Stimulated activated CD8-positive, alpha-beta memory T cell treated with anti-CD3 and anti-CD28 coated beads, Interleukin-4, amount 100 ng/mL, for 1 hour (primary cell): ENCODE measurements at places on chromosomes 2 and 18.

- no peak for DNase-seq
Observed at GRCh38 chr2:148006249-148007007, 14.1 kb downstream of the ORC4 start.

DNA sequence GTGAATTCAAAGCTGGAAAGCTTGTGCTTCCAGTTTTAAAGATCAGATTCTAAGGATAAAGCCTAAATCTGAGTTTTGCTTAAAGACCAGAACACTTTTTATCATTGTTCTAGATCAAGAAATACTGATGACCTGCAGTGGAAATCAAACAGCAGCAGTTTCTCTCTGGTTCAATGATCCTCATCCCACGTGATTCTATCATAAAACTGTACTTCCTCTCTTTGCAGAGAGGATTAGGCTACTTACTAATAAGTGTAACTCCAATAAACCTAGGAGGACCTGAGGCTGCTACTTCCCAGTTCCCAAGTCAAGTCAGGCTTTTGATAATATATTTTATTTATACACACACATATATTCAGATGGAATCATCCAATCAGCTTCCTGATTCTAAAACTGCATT lies 81.9 kb downstream of the TCF4 start:
- no peak for DNase-seq

DNA sequence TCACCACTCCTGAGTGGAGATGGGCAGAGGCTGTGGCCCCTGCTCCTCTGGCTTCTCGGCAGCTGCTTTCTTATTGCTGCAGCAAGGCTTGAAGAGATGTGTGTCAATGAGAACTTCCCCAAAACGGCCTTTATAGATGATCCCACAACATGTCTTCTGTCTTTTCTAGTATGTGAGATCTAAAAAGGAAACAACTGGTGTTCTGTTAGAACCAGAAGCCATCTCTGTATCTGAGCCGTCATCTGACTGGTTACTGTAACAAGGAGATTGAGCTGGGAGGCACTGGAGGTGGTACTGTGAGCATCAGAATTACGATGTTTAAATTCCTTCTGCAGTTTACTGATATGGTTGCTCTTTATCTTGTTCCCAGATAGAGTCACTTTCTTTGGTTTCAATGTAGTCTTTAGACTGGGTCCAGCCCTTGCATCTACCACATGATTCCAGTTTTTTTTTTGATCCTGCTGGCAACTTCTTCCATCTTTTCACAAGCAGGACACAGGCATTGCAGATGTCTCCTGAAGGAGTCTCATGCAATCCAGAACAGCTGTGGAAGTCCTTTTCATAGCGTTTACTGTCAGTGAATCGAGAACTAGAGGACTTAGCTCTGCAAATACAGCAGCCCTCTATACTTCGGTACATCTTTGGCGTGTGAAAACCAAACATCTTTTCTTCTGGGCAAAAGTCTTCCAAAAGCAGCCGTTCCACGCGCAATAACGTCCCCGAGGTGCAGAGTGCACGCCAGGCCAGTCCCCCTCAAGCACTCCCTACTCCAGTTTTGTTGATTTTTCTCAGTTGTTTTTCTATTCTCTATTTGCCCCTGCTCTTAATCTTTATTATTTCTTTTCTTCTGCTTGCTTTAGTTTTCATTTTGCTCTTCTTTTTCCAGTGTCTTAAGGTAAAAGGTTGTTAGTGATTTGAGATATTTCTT lies 29.7 kb downstream of the TAF4B start:
- DNase-seq: no peak

DNA sequence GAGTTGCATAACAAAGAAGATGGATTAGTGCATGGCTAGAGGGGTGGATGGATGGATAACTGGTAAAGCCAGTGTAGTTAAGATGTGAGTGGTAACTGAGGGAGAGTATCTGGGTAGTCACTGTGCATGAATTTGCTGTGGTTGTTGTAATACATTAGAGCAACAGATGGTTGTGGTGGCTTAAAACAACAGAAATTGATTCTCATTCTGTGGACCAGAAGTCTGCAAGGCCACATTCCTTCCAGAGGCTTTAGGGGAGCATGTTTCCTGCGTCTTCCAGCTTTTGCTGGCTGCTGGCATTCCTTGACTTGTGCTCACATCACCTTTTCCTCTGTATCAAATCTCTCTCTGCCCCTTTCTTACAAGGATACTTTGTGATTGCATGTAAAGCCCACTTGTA lies 155.4 kb downstream of the ASB1 start:
- DNase-seq: no peak

DNA sequence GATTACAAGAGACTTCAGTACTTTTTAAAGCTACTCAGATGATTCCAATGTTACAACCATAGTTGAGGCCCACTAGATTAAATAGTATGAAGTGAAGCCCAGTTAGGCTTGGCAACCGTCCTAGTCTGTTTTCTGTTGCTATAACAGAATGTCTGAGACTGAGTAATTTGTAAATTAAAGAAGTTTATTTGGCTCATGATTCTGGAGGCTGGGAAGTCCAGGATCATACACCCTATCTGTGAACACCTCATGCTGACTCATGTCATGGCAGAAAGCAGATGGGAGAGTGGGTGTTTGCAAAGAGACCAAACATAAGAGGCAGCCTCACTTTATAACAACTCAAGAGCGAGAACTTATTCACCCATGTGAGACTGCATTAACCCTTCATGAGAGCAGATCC lies 63.1 kb downstream of the CCDC150 start:
- no peak for DNase-seq

- no peak for DNase-seq
Observed at GRCh38 chr2:138030459-138030858, 66.2 kb downstream of the HNMT start.

- DNase-seq: no peak
Observed at GRCh38 chr2:107303964-107304363, 418.0 kb upstream of the ST6GAL2 start.

DNA sequence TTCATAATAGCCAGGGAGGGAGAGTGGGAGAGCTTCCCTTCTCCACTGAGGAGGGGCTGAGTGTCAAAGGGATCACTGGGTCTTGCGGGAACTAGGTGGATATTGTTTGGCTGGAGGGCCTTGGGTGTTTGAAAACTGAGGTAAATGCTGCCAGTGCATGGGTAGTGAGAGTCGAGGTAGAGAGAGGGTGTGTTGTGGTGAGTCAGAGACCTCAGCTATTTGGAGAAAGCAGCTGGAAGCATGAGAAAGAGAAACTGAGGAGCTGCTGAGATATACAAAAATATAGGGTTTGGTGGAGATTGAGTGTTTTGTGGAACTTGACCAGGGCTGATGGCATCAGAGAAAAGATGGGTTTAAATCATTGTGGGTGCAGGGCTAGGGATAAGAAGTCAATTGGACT lies 127.0 kb upstream of the CCDC195 start:
- DNase-seq: no peak

GRCh38 chr2:200705305-200706041 lies 106.2 kb upstream of the BZW1 start:
- DNase-seq: no peak

DNA sequence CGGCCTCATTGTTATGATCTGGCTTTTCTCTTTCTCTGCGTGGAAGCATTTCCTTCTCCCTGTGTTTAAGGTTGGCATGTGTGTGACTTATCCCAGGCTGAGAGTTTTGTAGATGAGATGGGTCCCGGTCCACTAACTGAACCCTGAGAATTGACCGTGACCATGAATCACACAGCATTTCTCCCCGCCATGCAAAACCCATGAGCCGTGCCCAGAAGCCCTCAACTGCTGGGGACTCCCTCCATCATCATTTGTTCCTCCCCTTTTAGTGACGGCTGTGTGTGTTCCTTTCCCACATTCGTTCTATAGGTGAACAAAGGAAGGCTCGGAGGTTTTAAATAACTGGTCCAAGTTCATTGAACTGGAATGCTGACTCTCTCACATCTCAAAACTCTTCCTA lies 30.1 kb upstream of the TXNDC2 start:
- no peak for DNase-seq

- no peak for DNase-seq
Observed at GRCh38 chr2:218060118-218060517, 8.9 kb upstream of the RUFY4 start.

GRCh38 chr2:235939471-235939870 lies 228.7 kb downstream of the GBX2 start:
- no peak for DNase-seq

GRCh38 chr2:144348846-144349245 lies 171.1 kb downstream of the ZEB2 start:
- no peak for DNase-seq

- no peak for DNase-seq
Observed at GRCh38 chr2:180203972-180204371, 196.9 kb upstream of the CWC22 start.

DNA sequence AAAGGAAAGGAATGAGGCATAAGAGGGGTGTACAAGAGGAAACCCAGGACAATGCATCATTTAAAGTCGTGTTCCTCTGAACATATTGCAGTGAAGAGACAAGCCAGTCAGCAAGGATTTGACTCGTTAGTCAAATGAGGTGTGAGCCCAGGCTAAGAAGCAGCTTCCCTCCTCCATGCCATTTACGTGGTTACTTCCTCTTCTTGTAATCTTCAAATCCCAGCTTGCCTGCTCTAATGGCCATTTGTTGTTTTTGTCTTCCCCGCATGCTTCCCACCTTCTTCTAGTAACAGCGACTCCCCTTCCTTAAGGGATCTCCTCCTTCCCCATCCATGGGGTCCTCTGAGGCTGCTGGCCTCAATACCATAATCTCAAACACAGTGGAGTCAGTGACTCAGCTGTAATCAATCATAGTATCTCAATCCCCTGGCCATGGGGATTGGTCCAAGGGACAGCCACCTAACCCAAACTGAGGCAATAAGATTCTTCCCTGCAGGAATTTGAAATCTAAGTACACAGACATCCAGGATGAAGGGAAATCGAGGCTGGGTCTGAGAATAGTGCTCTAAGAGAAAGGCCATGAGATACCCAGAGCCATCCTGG lies 37.6 kb downstream of the SLC14A1 start:
- no peak for DNase-seq

DNA sequence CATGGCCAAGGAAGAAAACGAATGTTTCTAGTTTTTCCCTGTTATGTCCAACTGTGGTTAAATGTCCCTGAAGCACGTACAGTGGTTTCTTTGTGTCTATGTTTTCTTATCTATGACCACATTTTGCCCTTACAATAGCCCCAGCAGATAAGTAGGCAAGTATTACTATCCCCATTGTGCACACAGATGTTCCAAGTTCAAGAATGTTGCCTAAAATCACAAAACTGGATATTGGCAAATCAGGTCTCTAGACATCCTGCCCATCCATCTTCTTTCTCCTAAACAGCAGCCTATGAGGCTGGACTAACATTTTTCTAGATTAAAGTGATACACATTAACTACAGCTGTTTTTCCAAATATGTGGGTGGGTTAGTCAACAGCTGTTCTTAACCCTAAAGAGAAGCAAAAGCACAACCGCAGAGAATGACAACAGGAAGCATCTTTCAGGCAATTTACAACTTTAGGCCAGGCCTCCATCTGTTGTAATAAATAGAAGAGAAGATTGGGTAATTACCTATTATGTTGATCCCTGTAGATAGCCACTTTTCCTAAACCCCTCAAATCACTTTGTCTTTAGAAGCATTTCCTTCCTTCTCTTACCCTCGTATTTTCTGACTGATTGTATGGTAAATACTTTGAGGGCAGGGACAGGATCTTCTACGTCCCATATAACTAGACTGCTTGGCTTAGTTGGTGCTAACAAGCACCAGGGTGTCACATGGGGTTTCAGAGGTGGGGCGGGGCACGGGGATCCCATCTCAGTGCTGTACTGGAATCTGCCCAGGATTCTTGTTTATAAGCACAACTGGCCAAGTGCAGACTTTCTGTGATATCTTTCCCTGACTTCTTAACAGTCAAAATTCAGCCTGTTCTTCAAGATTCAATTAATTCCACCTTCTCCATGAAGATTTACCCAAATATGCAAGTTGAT lies 132.1 kb upstream of the SETBP1 start:
- no peak for DNase-seq

DNA sequence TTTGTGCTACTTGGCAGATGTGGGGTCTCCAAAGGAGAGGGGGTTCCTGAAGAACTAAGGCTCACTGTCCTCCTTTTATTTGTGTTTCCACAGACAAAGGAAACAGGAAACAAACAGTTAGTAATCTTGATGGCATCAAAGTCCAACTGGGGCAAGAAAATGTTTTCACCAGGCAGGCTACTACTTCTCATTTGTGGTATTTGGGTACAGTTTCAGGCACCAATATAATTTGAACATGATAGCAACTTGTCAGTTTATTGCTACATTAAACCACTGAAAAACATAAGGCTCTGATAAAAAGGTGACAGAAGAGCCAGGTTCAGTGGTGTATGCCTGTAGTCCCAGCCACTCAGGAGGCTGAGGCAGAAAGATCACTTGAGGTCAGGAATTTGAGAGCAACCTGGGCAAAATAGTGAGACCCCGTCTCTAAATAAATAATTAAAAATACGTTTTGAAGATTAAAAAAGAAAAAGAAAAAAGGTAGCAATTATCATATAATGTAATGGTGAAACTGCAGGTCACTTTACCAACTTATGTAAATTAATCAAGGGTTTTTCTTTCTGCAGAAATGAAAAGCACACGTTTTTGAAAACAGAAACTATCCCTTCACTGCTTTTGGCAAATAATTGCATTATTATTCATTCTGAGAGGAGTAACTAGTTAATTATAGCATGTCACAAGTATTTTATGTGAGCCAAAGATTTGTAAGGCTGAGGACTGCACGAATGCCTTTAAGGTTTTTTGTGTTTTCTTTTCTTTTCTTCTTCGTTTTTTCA lies 157.5 kb upstream of the CAVIN2 start:
- no peak for DNase-seq

DNA sequence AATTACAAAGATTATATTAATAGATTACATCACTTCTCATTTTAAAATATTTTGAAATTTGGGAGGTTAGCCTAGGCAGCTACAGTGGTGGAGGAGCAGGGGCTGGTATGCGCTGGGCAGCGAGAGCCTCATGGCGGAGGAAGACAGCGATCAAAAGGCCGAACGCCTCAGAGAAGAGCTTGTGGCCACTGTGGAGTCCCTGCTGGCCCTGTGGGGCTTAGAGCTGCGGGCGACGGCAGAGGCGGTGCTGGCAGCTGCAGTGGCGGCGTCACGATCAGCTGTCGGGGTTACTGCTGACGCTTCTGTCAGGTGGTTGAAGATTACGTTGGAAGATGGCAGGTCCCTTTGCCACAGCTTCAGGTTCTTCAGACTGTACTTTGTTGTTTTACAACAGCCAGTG lies 87.4 kb downstream of the ROCK2 start:
- DNase-seq: no peak

GRCh38 chr2:241188361-241189092 lies at the start of gene ANO7:
Gene ANO7 (plus strand): TSS chr2:241188677. CDS start chr2:241190064, 1,387 bp downstream.
- DNase-seq: no peak

- DNase-seq: no peak
Observed at GRCh38 chr18:71989616-71990015, 554.5 kb downstream of the CBLN2 start.
